T-helper 22 cell (primary cell): ENCODE measurements at places on chromosomes 2 and 18.

DNA sequence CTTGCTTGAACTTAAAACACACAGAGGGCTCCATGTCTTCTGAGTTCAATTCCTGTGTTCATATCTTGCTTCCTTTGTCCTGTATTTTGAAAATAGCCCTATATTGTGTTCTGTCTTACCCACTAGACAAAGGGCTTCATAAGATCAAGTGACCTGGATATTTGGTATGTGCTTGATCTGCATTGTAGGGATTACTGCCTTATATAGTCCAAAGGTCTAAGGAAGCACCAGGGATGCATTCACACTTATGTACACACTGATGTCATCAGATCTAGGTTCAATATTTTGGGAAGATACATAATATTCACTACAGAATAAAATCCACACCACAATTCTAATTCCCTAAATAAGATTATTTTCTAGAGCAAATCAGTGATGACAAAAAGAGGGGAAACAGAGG is 278.0 kb upstream of the KYNU start:
- no peak for DNase-seq

- DNase-seq = no peak
These were observed 16.3 kb downstream of the MFSD2B start for GRCh38 chr2:24026233-24026632.

DNA sequence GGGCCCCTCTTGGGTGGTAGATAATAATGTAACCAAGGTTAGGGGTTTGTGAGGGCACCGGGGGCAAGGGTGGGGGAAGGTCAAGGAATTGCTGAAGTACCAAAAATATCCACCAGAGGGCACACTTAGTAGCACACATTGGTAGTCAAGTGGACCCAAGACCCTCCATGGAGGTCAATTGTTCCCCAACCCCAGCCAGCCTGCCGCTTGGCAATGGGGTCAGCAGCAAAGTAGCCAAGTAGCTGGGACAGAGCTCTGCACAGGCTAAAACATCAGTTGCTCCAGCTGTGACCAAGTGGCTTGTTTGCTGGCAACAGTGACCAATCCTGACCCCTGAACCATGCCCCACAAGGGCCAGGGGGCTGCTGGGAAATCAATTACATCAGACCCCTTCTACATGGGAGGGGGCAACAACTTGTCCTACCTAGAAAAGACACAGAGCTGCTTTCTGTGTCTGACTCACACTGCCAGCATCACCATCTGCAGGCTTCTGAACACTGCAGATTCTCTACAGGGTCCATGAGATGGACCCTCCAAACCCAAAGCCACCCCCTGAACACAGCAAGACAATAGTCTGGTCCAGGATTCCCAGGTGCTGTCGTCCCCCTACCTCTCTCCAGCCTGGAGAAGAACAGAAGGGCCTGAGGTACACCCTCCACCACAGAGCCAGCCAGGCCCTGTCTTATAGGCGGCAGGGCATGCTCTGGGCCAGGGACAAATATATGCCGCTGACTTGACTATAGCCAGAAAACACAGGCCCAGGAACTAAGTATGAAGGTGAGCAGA is 76.0 kb downstream of the EMX1 start:
- DNase-seq = no peak

GRCh38 chr2:219250049-219250781 is 2.8 kb upstream of the TUBA4B start:
- no peak for DNase-seq

GRCh38 chr2:36354811-36355150 is 797 bp upstream of the CRIM1 start:
- no peak for DNase-seq
